ENCODE measurements at places on chromosomes 6 and 20. TPM values are rescaled to one million over a fixed set of nuclear protein-coding genes. Genes with fewer than 3 reads are reported as not detected.

DNA sequence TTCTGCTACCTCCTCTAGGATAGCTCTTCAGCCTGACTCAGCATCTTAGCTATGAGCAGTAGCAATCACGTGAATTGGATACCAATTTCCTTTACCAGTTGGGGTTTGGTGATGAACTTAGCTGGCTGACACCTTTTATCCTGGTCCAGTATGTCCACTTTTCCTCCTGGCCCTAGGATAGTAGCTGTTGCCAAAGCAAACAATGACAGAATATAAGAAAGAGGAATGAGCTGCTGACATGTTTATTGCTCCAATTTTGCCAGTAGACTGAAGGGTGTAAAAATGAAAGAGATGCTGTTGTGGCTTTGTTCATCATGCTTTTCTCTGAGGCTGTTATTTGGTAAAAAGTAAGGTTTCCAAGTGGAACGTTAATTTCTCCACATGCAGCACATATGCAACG lies 168.3 kb upstream of the JAG1 start:
- no peak for DNase-seq

GRCh38 chr6:156167016-156167624 lies 610.1 kb upstream of the ARID1B start:
- DNase-seq, result no peak

GRCh38 chr20:38460040-38460623 lies 12.5 kb upstream of the RALGAPB start:
- no peak for DNase-seq

NFATC2 gene
- total RNA-seq, result 4.3 TPM

MOXD1 gene
- total RNA-seq, result 1.6 TPM

GMPR gene
- total RNA-seq, result 71.0 TPM

LCA5 gene
- 2.6 TPM for total RNA-seq

KCNK16 gene
- total RNA-seq, result not detected

Measured in cardiac septum (tissue), 1 donor.